Aorta (tissue), 5 donors: ENCODE measurements at places on chromosomes 11 and 22.

DNA sequence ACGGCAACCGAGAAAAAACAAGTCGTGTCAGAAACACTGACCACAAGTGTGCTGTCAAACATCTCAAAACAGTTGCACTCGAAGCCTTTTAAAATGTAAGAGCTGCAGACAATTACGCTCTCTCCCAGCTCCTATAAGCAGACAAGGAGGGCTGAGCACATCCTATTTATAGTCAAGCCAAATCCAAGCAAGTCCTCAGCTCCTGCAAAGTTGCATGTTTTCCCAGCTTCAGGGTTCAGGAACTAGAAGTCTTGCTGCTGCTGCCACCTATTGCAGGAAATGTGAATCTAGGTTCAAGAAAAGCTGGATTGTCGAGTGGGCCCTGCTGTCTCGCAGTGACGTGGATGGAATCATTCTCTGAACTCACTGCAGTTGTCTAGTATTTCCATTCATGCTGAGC lies 15.5 kb downstream of the EFCAB6 start:
- DNase-seq = no peak

DNA sequence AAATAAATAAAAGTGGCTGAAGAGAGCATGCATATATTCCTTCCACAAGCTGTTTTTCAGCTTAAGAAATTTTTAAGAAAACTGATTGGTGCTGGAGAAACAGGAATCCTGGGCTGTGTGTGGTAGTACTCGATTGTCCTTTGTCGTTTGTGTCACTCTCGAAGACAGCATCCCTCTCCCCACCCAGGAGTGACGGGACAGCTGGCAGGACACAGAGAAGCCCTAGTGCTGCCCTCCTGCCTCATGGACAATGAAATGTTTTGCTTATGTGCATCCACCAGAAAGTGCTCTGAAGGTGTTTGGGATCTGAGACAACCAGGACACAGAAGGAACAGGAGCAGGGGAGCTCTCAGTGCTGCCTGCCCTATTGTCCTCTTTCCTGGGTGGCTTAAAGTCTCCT lies 12.8 kb downstream of the PLAAT4 start:
- DNase-seq = no peak

GRCh38 chr22:44805711-44806110 lies 53.3 kb downstream of the ARHGAP8 start:
- no peak for DNase-seq

- no peak for DNase-seq
Observed at GRCh38 chr11:83881428-83881827, 595.3 kb upstream of the CCDC90B start.

DNA sequence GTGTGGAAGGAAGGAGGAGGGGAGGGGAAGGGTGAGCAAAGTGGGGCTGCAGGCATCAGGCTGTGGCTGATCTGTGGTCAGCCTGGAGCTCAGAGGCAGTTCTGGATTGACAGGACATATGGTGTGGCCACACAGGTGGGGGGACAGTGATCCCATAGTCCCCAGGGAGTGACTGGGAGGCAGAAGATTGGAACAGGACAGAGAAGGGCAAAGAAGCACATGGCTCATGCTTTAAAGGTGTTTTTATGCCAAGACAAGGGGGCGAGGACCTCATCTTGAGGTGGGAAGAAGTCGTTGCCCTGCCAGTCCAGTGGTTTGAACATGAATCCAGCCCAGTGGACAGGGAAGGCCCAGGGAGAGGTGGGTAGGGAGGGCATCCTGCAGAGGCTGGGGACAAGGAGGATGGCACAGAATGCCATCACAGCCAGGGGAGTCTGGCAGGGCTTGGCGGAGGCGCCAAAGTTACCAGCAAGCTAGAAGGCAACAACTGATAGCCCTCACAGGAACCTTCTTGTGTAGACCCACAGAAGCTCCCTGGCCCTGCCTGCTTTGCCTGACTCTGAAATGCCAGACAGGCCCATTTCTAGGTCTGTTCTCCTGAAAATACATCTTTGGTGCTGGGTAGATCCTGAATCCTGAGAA lies 3.1 kb downstream of the BET1L start:
- no peak for DNase-seq

- DNase-seq = peak; percentile 24
Observed at GRCh38 chr22:50727678-50728522, 10.1 kb upstream of the ACR start.

DNA sequence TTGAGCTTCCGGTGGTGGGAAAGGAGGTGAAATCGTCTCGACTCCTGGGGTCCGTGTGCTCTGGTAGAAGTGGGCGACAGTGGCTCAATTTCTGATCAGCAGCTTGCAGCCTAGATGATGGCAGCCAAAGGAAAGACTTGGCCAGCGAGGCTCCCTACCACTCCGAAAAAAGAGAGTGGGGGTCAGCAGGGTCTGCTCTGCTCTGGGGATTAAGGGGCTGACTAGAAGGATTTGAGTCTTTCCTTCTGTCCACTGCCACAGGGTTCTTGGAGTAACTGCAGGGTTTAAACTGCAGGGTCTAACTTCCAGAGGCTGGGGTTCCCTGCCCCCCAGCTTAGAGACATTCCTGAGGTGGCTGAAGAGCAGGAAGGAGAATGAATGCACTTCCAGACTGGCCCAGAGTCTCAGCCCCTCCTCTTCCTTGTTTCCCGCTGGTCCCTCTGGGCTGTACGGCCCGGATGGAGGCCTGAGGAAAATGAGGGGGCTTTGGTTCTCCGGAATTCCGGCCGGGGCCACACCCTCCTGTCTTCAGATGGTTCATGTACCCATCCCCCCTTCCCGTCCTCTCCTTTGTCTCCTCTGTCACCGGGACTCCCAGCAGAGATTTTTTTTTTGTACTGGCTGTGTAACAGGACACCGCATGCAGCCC lies 907 bp downstream of the SERPINH1 start:
- DNase-seq = no peak

- no peak for DNase-seq
Observed at GRCh38 chr11:77402218-77402556, 71.7 kb downstream of the PAK1 start.

DNA sequence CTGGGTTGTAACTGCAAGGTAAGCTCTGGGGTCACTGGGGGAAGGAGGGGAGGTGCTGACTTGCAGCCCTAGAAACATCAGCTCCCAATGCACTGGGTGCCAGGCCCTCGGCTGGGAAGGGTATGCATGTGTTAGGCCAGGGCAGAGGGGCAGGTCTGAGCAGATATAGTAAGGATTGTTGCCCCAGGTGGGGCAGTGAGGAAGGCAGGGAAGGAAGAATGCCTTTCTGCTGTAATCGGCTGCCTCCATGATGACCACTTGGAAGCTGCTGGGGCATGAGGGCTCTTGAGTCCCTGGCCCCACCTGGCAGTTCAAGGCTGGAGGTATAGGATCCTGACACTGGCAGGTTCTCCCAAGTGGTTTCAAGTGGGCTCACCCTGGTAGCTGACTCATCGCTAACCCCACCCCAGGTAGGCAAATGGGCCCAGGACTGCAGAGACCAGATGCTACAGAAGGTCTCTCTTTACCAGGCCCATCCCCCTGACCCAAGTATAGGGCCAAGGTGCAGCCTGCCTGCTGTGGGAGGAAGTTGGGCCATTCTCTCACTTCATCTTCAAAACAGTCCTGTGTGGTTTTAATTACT lies 56.7 kb downstream of the TIMP3 start:
- no peak for DNase-seq

DNA sequence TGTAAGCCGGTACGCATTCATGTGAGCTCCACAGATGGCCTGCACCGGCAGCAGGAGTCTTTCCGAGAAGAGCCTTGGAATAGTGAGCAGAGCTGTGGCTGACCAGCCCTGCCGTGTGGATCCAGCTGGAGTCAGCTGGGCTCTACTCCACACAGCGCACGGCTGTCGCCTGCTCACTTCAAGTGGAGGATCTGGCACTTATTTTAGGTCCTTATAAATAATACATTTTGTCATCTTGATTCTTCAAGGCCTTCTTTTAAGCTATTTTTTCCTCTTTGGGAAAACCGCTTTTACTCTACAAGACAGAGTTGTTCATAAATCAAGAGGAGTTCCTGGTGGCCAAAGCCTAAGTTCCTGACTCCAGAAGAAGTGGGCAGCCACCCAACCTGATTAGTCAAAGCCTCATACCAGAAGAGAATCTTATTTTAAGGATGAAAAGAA lies 93.8 kb downstream of the KCNC1 start:
- DNase-seq = peak; percentile 81

DNA sequence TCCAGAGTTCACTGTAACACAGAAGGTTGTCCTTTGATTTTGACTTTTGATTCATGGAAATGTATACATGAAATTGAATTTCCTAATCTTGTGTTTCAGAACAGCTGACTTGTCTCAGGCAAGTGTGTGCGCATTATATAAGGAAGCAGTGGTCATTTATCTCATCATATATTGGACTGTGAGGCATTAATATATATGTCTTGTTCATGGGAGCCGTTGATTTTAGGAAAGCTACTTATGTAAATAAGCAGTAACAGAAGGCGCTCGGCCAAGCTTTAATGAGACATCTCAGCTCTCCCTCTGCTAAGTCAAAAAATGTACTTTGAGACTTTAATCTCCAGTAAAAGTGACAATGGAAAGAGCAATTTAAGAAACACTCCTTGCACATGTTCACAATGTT lies 100.5 kb downstream of the PDHX start:
- DNase-seq = no peak

DNA sequence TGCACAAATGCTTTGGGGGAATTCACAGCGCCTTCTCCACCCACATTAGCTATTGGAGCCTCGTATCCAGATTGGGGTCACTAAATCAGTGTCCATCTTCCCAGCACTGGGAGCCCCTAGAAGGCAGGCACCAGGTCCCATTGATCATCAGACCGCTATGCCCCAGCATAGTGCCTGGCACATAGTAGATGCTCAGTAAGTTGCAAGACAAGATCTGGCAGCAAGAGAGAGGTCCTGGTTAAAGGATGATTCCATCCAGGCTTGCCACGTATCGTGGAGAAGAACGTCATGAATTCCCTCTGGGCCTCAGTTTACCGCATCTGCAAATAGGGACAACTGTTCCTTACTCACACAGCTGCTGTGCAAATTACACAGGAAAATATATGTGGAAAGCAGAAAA lies 1.7 kb downstream of the TMEM184B start:
- DNase-seq = no peak

GRCh38 chr11:126698576-126698975 lies 302.0 kb downstream of the KIRREL3 start:
- no peak for DNase-seq

DNA sequence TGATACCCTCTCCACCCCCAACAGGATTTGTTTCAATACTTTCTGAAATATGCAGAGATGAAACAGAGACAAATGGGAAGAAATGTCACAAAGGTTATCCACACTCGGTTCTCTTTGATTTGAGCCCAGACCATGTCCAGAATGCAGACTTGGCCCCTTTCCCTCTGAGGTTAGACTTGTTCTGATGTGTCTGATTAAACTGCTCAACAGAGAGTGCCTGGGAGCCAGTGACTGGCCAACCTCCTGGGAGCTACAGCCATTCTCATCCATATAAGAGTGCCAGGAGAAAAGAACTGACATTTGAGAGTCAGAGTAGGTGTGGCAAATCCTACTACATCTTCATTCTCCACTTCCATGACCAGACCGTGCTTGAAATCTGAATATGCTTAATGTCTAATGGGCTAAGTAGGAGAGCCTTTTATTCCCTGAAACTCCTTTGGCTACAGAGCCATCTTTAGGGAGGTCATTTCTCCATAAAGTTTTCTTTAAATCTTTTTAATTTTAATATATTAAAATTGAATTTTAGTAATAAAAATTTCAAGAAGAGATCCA lies 201.4 kb downstream of the BLID start:
- DNase-seq = no peak

DNA sequence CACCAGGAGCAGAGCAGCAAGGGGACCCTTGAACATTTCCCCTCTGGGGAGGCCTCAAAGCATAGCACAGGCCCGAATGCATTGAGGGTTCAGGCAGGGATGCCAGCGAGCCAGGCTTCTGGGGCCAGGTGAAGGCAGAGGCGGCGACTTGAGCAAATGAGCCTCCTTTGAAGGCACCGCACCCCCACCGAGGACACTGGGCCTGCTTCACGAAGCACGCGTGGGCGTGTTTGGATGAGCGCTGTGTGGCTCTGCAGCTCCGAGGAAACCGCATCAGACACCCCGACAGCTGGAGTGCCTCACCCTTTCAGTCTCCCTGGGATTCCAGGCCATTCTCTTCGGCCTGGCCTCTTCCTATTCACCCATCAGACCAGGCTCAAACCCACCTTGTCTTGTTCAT lies 301.8 kb downstream of the NTM start:
- no peak for DNase-seq

GRCh38 chr22:36585841-36586240 lies 56.9 kb upstream of the EIF3D start:
- no peak for DNase-seq

DNA sequence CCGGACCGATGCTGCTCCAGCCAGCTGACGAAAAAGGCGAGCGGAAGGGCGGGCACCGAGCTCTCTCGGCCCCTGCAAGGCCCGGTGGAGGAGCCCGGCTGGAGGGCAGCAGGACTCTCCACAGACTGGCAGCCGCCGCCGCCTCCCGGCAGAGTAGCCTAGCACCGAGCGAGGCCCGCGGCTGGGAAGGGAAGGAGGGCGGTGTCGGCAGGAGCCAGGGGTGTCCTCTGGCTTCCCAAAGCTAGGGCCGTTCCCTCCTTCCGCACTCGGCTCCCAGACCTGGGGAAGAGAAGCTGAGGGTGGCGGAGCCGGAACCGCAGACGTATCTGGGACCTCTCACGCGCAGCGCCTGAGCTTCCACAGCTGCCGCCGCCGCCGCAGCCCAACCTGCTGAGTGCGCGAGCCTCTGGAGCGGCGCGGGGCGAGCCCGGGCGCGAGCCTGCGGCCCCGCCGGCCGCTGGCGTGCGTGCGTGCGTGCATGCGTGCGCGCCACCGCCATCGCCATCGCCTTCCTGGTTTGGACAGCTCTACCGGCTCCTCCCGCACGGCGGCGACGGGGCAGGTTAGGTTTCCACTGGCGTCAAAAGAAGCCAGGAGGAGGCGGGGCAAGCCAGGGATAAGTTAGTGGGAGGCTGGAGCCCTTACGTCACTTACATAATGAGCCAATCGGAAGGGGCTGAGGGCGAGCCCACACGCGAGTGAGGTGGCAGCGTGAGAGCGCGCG lies at the start of gene RAB6A:
RAB6A (minus strand) TSS at position 396 of the 724 bp plus-strand sequence. CDS start 439 bp downstream, outside the sequence.
- DNase-seq = peak; percentile 100

DNA sequence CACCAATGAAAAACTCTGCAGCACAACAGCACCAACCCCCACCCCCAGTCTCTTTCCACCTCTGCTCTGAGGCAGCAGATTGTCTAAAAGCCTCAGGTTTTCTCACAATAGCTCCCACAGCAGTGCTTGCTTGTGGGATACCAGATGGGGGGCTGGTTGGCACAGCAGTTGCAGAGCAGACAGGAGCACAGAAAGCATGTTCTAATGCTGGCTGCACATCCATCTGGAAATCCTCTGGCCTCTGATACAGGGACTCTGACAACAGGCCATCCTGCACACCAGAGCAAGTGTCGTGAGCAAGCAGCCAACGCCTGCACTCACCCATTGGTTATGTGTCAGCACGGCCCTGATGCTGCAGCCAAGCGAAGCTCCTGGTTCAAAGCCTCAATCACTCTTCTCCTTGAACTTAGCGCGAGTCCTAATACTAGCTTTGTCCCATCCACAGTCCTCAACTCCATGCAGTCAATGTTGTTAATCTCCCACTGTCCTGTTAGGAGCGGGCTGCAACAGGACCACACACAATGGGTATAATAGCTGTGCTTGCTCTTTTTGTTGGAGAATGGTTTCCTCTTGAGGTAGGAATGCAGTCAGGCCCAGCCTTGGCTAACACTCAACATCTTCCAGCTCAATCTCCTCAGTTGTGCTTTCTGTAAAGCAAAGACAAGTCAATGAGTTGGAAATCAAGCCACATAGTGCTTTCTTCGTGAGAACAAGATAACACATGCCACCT lies 30.3 kb downstream of the VSTM5 start:
- no peak for DNase-seq
